ENCODE measurements at places on chromosomes 4 and X.

DNA sequence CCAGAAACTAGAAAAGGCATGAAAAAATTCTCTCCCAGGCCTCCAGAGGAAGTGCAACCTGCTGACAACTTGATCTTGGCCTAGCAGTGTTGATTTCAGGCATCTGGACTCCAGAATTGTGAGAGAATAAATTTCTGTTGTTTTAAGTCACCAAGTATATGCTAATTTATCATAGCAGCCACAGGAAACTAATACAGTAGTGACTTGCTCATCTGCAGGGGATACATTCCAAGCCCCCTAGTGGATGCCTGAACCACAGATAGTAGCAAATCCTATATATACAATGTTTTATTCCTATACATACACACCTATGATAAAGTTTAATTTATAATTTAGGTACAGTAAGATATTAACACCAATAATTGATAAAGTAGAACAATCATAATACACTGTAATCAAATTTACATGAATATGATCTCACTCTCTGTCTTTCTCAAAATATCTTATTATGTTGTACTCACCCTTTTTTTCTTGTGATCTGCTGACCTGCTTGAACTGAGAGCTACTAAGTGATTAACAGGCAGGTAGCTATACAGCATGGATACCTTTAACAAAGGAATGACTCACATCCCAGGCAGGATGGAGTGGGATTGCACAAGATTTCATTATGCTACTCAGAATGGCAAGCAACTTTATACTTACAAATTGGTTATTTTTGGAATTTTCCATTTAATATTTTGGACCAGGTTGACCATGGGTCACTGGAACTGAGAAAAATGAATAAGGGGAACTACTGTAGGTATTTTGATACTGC lies 501.1 kb downstream of the KCNIP4 start:
- DNase-seq: no peak

GRCh38 chr4:183989931-183990330 lies 84.8 kb downstream of the STOX2 start:
- no peak for DNase-seq

DNA sequence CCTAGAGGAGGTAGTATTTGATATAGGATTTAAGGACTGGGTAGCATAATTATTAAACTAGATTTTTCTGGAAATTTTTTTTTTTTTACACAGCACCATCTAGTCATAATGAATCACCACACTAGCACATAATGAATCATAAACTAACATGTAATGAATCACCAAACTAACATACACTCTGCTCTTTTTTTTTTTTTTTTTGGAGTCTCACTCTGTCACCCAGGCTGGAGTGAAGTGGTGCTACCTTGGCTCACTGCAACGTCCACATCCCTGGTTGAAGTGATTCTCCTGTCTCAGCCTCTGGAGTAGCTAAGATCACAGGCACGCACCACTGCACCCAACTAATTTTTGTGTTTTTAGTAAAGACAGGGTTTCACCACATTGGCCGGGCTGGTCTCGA lies 92.5 kb downstream of the FAM13A start:
- DNase-seq: no peak

DNA sequence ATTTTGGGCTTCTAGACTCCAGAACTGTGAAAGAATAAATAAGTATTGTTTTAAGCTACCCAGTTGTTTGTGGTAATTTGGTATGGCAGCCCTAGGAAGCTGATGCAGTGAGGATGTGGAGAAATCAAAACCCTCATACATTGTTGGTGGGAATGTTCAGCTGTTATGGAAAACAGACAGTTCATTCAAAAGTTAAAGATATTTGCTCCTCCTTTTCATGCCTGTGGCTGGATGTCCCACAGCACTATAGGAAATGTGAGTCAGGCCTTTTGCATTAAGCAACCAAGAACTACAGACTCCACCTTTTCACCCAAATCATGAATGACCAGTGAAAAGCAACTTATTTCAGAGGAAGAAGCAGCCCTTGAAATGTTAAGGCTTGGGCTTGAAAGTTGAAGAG lies 6.7 kb downstream of the BBS12 start:
- DNase-seq: no peak

DNA sequence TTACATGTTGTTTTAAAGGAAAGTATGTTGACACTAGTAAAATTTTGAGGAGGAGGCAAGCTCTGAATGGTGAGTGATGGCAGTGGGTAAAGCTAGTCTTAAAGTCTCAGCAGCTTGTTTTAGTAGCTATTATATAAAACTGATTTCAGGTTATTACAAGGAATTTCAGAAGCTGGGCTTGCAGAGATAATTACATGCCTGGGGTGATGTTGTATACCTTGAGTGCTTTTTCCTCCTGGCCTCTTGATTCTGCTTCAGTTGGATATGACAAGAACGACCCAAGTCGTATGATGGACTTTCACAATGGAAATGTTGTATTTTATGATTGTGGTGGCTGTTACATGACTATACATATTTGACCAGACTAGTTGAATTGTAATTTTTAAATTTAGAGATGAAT lies 175.5 kb upstream of the ADGRL3 start:
- no peak for DNase-seq

DNA sequence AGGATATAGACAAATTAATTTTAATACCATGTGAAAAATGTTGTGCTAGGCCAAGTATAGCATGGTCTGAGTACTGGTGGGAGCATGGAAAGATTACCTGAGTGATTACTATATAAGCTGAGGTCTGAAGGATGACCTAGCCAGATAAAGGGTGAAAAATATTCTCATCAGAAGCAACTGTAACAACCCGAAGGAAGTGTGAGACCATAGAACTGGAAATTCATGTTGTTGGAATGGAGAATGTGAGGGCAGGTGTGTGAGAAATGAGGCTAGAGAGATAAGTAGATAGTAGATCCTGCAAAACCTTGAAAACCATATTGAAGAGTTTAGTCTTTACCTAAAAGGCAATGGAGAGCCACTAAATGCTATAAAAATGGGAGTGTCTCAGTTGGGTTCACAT lies 71.5 kb downstream of the ARFIP1 start:
- no peak for DNase-seq

- DNase-seq: no peak
Observed at GRCh38 chr4:35695003-35695402, 549.3 kb downstream of the ARAP2 start.

DNA sequence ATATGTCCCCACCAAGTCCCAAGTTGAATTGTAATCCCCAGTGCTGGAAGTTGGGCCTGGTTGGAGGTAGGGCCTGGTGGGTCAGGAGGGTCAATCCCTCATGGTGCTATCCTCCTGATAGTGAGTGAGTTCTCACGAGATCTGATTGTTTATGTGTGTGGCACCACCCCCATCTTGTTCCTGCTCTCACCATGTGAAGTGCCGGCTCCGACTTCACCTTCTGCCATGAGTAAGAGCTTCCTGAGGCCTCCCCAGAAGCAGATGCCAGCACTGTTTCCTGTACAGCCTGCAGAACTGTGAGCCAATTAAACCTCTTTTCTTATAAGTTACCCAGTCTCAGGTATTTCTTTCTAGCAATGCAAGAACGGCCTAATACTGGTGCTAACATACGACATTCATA lies 22.7 kb upstream of the TMEM33 start:
- no peak for DNase-seq

DNA sequence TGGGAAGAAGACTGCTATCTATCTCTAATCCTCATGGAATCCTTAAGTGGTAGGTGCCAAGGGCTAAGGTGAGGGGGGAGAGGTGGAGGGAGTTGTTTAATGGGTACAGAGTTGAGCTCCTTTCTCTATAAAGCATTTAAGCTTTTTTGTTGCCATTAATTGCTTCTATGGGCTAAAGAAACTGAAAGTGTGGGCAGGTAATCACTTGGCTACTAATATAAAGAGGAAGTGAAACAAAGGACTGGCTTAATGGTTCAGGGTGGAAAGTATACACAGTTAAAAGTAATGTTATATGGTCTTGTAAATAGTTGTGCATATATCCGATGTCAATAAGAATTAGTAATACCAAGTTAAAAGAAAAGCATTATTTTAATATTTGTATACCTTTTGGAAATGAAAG lies 83.9 kb downstream of the POLA1 start:
- DNase-seq: no peak

DNA sequence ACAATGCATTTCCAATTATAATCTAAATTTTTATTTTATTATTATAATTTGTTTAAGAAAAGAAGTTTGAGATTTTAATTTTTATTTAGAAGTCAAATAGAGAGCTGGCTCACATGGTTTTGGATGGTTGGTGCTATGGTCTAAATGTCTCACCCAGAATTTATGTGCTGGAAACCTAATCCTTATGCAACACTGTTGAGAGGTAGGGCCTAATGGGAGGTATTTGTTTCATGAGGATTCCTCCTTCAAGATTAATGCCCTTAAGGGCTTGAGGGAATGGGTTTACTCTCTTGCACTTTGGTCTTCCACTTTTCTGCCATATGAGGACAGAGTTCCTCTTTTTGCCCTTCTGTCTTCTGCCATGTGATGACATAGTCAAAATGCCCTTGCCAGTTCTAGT lies 960.5 kb upstream of the IGFBP7 start:
- DNase-seq: no peak

GRCh38 chr4:23368081-23368697 lies 521.7 kb downstream of the PPARGC1A start:
- no peak for DNase-seq

DNA sequence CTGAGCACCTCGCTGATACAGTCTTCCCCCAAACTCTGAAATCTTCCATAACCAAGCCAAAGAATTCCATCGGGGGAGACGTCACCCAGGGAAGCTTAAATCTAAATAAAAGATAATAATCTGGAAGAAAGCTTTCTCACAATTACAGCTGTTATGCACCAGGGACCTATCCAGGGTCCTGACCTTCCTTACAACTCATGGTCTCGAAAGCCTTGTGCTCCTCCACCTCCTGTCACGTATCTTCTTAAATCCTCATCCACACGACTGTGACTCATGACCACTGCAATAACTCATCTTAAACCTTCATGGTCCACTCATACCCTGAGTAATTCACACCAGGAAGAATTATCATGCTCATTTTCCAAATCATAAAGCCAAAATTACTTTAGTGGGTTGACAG lies 166.8 kb upstream of the FRG1 start:
- no peak for DNase-seq

GRCh38 chr4:176123710-176124407 lies 58.2 kb downstream of the WDR17 start:
- DNase-seq: no peak

- DNase-seq: no peak
Observed at GRCh38 chr4:97394653-97395052, 748.6 kb downstream of the STPG2 start.

DNA sequence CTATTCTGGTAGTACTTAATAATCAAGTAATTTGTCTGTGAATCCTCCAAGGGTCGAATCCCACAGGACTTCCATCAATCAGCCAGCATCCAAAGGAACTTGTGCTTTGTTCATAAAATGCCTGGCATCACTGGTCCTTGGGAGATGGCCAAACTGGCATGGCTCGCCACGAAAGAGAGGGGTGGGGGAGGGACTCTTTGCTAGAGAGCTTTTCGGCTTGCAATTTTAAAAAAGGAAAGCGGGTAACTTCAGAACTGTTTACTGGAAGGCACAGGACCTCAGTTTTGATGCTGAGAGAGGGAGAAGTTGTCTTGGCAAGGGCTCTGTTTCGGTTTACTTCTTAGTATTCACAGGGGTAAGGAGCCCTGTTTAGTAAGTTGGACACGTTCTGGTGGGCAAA lies 79.4 kb upstream of the FHL1 start:
- no peak for DNase-seq

DNA sequence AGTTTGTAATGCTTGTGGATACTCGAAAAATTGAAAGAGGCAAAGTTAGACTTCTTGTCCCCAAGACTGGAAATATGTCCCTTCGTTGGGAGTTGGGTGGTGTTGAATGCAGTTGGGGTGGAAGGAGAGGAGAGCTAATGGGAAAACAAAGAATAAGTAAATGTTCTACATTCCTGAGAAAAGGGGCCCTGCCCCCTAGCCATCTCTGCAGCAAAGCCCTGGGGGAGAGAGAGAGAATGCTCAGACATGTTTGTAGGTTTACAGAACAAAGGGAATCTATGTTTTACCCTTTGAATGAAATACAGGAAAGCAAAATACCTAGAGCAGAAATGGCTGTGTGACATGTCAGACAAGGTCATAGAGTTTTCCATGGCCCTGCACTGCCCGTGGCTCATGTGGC lies 88.1 kb downstream of the RASL11B start:
- DNase-seq: no peak

DNA sequence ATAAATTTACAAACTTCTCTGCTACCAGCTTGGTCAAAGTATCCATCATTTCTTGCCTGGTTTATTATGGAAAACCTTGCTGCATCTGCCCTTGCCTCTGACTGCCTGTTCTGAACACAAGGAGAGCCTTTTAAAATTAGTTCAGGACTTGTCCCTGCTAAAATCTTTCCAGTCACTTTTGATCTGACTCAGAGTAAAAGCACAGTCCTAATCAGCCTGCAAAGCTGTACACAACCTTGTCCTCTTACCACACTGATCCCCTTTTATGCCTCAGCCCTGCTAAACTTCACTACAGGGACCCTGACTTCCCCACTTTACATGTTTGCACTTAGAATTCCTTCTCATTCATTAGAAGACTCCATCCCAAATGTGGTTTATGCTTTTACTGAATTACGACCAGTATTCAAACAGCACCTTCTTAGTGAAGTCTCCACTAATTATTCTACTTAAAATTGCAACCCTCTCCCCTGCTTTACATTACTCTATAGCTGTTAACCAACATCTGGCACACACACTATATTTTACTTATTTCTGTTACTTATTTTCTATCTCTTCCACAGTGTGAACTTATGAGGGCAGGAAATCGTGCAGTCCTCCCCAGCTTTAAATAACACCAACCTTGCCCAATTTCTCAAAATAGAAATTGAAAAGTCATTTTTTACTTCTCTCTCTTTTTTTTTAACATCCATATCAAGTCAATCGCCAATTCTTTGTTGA lies 6.3 kb downstream of the GABRA4 start:
- DNase-seq: no peak

GRCh38 chr4:3307060-3307459 lies 14.2 kb downstream of the RGS12 start:
- peak; percentile 46 for DNase-seq

GRCh38 chr4:82436130-82436529 lies 5.7 kb downstream of the ENOPH1 start:
- DNase-seq: no peak

DNA sequence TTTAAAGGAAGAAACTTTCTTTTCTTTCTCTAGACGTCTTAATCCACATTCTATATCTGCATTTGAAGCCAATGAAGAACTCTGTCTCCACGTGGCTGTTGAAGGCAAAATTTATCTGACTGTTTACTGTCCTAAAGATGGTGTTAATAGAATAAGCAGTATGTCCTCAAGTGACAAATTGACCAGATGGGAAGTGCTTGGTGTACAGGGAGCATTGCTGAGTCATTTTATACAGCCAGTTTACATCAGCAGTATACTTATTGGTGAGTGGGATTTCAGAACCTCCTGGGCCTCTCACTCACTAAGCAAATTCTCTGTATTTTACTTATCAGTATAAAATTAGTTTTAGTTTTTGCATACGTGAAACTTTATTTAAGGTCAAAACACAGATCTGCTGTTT lies 33.7 kb downstream of the ADAD1 start:
- no peak for DNase-seq

DNA sequence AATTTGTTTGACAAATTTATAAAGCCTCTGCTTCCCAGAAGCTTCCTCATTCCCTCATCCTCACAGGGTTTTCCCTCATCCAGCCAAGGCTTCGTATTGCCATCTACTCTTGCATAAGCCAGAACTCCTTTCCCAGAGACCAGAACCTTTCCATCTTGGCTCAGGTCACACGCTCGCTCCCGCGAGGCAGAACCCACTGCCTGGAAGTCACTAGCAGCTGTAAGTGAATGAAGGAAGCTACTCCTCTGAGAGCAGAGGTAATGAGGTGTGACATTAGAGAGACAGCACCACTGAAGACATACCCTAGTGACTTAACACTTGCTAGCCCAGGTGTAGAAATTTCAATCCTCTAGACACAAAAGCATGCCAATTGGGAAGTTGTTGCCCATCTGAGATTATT lies 52.5 kb downstream of the LHFPL1 start:
- no peak for DNase-seq

Measured in cardiac septum (tissue), 1 donor.